ENCODE measurements at places on chromosomes 3 and 15.

DNA sequence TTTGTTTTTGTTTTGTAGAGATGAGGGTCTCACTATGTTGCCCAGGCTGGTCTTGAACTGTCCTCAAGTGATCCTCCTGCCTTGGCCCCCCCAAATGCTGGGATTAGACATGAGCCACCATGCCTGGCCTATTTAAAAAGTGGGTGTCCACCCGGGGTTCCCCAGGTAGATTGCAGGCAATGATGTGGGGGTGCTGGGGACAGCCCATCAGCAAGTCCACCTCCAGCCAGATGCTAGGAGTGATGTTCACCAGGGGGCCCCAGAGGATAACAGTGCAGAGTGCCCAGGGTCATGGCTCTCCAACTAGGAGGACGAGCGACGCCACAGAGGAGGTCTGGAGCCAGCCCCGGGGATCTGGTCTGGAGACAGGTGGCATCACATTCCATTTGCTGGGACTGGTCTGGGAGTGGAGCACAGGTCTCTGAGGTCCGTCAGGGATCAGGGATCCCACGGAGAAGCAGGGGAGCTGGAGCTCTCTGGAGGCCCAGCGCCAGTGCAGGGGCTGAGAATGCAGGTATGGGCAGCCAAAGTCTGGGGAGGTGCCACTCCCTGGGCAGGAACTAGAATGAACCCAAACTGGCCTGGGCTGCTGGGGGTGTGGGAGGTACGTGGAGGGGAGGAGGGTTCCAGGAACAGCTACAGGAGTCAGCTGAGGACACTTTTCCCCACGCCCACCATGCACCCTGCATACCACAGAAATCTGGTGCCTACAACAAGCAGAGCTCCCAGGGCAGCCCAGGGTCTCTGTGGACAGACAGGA, 51.2 kb upstream of the PCSK6 start:
- no peak for DNase-seq

DNA sequence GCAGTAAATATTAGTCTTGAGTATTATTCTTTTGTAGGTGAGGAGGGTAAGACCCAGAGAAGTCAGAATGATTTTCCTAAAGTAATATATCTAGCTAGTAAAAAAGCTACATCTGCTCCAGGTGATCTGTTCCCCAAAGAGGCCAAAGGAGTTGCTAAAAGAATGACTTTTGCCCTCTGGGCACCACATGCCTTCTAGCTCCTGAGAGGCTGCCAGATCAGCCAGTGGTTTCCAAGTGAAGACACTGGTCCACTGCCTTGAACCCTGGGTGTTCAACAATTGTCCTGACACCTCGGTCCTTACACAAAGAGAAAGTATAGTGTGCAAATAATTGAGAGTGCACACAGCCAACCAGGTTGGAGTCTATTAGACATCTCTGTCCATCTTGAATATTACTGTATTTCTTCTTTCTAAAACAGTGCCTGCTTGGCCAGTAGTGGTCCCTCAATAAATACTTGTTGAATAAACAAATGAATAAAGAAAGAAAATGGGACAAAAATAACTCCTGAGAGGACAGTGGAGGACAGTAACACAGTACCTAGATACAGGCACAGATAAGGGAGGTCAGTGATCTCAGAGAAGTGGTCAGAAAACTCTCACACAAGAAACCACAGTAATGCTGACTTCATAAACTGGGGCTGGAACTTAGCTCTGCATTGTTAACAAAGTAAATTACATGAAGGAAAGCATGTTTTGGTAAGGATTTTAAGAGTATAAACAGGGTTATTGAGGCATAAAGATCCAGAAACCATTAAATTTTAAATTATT, 56.6 kb upstream of the CSTA start:
- DNase-seq: no peak

GRCh38 chr3:134790065-134790464, 5.0 kb upstream of the EPHB1 start:
- DNase-seq: no peak

GRCh38 chr3:88742674-88743507, 364.5 kb upstream of the EPHA3 start:
- no peak for DNase-seq

DNA sequence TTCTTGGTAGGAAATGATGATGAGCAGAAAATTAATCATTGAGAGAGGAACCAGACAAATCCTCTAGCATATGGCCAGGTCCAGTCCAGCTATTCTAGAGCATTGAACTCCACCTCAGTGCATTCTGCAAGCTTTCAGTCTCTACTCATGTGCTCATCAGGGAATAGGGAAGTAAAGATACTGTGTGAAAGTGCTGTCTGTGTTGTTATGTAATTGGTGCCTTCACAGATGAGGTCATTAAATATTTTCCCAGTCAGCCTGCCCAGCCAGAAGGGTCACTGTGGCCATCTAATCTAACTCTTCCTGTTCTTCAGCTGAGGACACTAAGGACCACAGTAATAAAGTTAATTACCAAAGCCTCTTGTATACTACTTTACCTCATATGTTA, 28.2 kb downstream of the C3orf62 start:
- DNase-seq: peak; percentile 20

- DNase-seq: no peak
Measured at GRCh38 chr15:30929064-30929669, 25.5 kb downstream of the FAN1 start.

DNA sequence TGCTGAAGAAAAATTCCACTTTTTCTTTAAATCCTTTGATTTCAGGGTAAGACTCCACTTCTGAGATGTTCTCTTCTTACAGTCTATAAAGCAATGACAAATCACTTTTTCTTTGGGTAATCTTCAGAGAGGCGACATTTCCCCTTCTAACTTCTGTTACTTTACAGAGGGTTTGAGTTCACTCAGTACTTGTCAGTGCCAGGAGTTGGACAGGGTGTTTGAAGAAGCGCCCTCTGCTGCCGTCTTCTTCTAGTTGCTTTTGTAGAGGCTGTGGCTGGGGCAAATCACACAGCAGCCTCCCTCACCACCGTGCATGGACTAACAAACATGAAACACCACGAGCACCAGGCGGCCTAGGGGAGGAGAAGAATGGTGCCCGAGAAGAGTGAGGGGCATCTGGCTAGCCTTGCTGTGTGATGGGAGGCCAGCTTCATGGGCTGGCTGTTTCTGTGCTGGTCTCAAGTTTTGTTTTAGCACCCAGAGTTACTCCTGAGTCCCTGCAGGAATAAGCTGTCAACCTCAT, at the start of gene CD80:
CD80 (minus strand) TSS at position 174 of the 523 bp plus-strand sequence. CDS start 1,886 bp downstream, outside the sequence.
- DNase-seq: peak; percentile 73

GRCh38 chr15:28881170-28881569, 4.6 kb upstream of the APBA2 start:
- no peak for DNase-seq

DNA sequence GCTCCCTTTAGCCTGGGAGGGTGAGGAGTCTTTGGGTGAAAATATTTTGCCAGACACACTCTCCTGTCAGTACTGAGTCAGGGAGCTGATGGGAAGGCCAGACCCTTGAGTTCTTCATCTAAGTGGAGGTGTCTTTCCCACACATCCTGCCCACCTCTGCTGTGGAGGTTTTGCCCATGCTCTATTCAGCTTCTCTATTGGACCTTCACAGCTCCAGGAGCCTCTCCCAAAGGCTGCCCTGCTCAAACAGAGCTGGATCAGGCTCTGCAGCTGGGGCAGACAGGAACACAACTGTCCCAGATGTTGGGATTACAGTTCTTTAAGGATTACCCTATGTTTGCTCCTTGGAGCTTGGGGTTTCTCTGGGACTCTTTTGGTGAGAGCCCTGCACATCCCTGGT, 77.9 kb downstream of the SPSB4 start:
- DNase-seq: no peak

DNA sequence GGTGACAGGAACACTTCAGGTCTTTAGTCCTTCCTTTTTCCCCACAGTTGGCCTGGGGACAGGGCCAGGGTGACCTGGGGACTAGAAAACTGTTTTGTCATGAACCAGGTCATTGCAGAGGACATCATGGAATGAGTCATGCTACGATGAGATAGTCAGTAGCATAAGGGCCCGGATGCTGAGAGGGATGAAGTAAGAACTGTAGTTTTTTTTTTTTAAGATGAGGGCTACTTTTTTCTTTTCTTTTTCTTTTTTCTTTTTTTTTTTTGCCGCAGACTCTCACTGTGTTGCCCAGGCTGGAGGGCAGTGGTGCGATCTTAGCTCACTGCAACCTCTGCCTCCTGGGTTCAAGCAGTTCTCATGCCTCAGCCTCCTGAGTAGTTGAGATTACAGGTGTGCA, 8.0 kb downstream of the MAP2K5 start:
- DNase-seq: no peak

- DNase-seq: no peak
Measured at GRCh38 chr15:101489599-101490407, at the start of gene PCSK6. TSS of gene PCSK6 (minus strand) at chr15:101489707. CDS start at chr15:101489670, 37 bp downstream.

GRCh38 chr3:28912120-28912885, 368.6 kb upstream of the RBMS3 start:
- DNase-seq: no peak

DNA sequence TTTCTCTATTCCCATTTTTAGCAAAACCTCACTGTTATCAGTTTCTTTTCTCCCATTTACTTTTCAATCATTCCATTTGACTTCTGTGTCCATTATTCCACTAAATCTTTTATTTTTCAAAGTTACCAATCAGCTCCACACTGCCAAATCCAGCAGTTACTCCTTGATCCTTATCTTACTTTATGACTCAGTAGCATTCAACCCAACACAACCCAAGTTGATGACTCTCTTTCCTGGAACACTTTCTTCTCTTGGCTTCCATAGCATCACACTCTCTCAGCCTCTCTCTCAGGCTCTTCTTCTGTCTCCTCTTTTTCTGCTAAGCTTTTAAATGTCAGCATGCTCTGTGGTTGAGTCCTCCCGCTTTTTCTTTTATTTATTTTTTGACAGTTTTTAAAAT, 36.3 kb downstream of the RASGRP1 start:
- DNase-seq: no peak

DNA sequence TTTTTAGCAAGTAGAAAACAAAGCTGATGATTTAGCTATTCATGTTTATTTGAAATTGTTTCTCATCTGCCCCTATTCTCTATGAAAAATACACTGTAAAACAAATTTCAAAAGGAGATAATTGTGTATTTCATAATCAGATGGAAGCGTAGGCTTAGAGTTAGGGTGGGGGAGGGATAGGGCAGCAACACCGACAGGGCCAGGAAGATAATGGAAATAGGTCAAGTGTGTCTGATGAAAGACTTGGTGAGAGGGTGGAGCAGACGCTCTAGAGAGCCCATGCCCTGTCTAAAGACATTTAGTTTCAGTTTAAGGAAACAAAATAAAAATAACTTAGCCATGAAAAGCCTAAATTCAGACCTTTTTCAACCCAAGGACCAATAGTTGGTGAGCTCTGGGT, 51.6 kb upstream of the ARL6 start:
- DNase-seq: no peak

DNA sequence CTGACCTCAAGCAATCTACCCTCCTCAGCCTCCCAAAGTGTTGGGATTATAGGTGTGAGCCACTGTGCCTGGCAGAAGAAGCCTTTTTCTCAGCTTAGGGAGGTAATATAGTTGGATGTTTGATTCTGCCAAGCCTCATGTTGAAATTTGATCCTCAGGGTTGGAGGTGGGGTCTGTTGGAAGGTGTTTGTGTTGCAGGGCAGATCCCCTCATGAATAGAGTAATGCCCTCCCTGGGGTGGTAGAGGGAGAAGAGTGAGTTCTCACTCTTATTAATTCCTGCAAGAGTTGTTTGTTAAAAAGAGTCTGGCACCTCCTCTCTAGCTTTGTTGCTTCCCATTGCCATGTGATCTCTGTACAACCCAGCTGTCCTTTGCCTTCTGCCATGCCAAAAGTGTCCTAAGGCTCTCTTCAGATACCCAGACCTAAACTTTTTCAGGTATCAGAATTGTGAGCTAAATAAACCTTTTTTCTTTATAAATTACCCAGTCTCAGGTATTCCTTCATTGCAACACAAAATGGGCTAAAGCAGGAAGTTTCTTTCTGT, 16.4 kb downstream of the NECTIN3 start:
- DNase-seq: no peak

- DNase-seq: no peak
Measured at GRCh38 chr3:186609247-186609868, 3.5 kb upstream of the AHSG start.

DNA sequence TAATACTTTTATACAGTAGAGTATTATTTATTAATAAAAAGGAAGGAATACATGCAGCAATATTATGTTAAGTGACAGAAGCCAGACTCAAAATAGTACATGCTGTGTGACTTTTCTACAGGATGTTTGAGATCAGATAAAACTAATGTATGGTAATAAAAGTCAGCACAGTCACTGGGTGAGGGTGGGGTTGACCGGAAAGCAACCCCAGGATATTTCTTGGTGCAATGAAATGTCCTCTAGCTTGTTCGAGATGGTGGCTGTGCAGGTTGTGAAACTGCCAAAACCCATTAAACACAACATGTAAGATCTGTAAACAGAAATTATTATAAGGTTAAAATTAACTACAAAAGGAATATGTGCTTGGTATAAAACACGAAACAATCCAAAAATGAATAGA, 20.8 kb upstream of the ALDH1L1 start:
- no peak for DNase-seq

DNA sequence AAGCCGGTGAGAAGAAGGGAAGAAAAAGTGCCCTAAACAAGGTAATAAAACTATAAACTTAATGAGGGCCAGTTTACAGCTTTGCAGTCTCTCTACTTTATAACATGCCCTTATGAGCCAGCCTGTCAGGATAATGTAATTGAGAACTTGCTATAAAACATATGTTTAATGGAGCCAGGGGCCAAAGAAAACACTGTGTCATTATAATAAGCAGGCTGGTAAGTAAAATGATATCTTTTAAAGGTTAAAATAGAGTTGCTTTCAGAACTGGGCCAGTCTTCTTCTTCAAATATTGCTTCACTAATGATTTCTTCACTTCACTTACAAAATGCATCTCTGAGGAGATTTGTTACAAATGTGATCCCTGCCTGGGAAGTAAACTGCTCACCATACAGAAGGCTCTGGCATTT, 192.5 kb downstream of the SHOX2 start:
- DNase-seq: no peak

DNA sequence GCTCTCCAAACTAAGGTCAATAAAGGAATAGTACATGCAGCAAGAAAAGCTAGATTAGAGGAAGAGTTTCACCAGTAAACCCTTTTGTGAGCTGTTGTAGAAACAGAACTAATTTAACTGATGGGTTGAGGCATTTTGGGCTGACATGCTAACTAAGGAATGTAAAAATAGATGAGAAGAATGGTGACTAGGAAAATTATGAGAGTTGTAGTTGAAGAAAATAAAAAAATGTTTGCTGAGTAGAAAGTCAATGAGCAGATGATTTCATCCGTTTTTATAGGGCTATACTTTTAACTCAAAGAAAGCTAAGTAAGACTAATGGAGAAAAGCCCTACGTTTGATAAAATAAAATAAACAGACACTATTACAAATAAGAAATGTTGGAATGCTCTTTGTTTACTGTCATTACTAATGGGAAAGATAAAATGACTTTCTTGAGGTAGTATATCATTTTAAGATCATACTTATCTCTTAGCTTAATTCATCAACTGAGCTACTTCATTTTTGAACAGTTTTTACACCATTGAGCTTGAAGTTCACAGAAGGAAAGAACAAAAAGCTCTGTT, 209.4 kb upstream of the DPH6 start:
- no peak for DNase-seq

GRCh38 chr3:126558336-126559071, at the start of gene C3orf22:
TSS of gene C3orf22 (minus strand) at chr3:126558932. CDS start at chr3:126553390, 5,542 bp downstream.
- DNase-seq: no peak

GRCh38 chr3:190076601-190077394, 43.9 kb downstream of the P3H2 start:
- no peak for DNase-seq
